Stimulated activated CD4-positive, alpha-beta T cell treated with anti-CD3 and anti-CD28 coated beads, Interleukin-1b, Interleukin-23, amount 100 ng/mL, for 4 hours (primary cell): ENCODE measurements at places on chromosomes 12 and 14.

- DNase-seq, result no peak
These were observed 61.1 kb downstream of the TBX5 start for GRCh38 chr12:114344831-114345230.

- DNase-seq, result no peak
These were observed 11.1 kb downstream of the RIN3 start for GRCh38 chr14:92524602-92525185.

- no peak for DNase-seq
These were observed 169.9 kb downstream of the KTN1 start for GRCh38 chr14:55749946-55750345.

- no peak for DNase-seq
These were observed 7.8 kb upstream of the DYNLL1 start for GRCh38 chr12:120488057-120488640.

DNA sequence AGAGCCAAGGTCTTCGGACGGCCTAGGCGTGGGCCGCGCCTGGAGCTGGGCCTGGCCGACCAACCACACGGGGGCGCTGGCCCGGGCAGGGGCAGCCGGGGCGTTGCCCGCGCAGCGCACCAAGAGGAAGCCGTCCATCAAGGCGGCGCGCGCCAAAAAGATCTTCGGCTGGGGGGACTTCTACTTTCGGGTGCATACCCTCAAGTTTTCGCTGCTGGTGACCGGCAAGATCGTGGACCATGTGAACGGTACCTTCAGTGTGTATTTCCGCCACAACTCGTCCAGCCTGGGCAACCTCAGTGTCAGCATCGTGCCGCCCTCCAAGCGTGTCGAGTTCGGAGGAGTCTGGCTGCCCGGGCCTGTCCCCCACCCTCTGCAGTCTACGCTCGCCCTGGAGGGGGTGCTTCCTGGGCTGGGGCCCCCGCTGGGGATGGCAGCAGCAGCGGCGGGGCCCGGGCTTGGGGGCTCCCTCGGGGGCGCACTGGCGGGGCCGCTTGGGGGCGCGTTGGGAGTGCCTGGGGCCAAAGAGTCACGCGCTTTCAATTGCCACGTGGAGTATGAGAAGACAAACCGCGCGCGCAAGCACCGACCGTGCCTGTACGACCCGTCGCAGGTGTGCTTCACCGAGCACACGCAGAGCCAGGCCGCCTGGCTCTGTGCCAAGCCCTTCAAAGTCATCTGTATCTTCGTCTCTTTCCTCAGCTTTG, 4.4 kb upstream of the SHMT2 start:
- no peak for DNase-seq

DNA sequence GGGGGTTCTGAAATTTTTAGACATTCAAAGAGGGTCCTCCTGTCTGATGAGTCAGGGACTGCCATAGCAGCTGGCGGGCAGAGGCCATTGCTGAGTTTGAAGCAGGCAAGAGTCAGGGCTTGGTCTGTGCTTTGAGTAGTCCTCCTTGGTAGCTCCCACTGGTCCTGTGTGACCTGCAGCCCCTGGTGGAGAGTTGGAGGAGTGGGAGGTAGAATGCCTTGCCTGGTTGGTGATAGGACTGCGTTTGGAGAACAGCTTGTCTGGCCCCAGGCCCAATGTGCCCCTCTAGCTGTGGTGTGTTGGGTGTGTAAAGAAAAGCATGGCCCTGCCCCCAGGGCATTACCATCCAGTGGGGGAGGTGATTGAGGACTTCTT, 116.7 kb downstream of the BEGAIN start:
- DNase-seq, result no peak

DNA sequence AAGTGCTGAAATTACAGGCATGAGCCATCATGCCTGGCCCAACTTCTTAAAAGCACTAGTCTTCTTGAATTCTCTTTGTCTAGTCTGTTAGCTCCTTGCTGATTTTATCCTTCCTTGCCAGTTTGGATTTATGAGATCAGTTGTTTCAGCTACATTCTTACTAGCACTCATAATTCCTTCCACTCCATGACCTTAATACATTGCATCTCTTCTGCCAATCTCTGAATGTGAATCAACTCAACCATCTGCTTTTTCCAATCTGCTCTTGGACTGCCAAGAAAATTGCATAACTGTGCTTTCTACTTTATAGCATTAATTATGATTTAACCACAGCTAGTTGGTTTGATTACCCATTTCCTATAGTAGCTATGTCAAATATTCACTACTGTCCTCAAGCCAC, 14.9 kb upstream of the HEATR5A start:
- DNase-seq, result no peak

- no peak for DNase-seq
These were observed 183.4 kb upstream of the GZMB start for GRCh38 chr14:24817212-24818057.

DNA sequence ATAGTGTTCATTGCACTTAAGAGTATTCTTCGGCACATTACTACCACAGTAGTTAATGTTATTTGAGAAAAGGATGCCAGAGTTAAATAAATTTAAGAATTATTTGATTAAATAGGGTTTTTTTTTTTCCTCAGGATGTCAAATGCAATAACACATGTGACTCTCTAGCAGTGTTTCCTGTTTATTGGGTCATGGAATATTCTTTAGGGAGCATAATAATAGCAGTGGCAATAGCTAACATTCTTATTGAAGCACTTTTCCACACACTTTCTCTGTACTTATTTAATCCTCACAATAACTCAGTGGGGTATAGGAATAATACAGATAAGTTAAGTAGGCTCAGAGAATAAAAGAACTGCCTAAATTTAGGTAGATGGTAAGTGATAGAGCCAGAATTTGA, 44.3 kb downstream of the SCYL2 start:
- no peak for DNase-seq

- no peak for DNase-seq
These were observed 128.0 kb downstream of the NDUFA12 start for GRCh38 chr12:94875525-94875924.

DNA sequence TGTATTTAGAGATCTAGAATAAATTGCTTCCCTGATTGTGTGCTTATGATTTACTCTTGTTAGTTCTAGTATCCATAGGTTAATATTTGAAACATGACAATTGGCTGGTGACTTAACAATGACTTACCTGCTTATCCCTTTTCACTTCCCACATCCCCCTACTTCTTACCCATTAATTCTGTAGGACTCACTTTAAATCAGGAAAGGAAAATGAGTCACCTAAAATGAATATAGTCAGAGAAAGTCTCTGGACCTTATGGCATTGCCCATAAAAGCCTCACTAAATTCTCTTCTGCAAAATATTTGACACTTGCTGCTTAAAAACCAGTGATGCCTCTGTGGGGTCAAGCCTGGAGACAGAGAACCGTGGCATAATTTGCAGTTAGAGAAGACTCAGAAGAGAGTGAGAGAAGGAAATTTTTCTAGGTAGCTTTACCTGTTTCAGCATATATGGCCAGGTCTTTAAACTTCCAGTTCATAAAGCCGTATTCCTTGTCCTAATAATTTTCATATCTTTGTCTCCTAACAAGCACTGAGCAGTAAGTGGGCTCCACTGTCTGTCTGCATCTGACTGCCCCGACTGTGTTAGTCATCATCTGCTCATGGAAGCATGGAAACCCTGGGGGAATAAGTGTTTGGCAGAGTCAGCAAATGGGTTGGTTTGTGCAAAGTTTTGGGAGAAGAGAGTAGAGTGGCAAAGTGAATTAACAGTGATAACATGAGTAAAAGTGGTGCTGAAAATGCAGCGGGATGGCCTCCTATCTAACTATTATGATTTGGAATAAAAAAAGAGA, 294.4 kb downstream of the AKAP6 start:
- no peak for DNase-seq

- DNase-seq, result no peak
These were observed 517.1 kb downstream of the PRKD1 start for GRCh38 chr14:29410581-29410980.

DNA sequence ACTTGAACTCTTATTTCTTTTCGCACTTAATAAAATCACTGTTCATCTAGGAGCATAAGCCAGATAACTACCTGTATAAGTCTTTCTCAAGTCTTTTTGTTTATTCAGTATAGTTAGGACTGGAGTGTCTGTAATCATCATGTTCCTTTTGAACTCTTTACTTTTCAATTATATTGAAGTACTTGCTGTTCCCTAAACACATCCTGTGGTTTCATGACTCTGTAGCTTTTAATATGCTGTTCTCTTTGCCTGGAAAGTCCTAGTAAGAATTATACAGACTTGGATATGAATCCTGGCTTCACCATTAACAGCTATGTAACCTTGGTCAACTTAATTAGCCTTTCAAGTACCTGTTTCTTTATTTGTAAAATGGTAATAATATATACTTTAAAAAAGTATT, 88.2 kb downstream of the CCDC91 start:
- no peak for DNase-seq
